Spinal cord (tissue), 10 donors: ENCODE measurements at places on chromosomes 3 and 15.

GRCh38 chr3:140276703-140277102 lies 341.7 kb downstream of the CLSTN2 start:
- DNase-seq: peak; percentile 23

- peak; percentile 55 for DNase-seq
These were observed 407.3 kb upstream of the ONECUT1 start for GRCh38 chr15:53197426-53197839.

DNA sequence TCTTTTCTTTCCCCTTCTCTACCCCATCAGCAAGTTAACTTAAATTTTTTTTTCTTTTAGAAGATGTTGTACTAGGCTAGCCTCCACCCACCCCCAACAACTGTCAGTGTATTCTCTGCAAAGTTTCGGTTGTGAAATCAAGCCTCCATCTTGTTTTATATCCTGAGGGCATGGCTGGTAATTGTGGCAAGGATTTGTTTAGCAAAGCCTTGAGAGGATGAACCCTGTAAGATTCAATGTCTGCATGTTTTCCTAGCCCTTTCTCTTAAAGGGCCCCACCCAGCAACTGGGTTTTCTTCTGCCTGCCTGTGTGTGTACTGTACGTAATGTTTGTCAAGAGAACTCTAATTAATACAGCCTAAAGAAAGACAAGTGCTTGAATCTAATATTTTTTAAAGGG lies 475.3 kb downstream of the FHIT start:
- DNase-seq: no peak

DNA sequence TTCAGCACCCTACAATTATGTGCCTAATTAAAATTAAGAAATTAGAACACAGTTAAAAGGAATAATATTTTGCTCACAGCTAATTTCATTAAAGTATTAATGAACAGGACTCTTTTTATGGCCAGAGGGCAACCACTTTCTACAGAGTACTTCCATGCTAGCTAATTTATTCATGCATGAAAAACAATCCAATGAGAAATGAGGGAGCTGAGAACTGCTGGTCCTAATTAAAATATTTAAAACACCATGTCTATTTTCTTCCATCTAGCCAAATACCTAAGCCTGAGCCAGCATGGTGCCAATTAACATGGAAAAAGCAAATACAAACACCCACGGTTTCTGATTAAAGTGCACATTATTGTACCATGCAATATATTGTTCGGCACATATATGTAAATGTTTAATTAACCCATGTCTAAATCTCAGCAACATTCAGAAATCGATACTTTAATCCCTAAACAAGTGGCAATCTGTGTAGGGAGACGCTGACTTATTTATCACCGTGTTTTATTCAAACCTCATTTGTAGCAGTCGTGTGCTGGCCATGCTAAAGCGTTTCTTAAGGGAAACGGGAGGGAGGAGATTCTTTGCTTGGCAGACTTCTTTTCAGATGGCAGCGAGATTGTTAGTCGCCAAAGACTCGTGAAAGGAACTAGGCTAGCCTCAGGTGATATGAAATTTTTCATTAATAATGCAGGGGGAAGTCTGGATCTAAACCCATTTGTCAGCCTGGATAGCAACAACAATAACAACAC lies 193.5 kb downstream of the ANXA2 start:
- DNase-seq: peak; percentile 79

DNA sequence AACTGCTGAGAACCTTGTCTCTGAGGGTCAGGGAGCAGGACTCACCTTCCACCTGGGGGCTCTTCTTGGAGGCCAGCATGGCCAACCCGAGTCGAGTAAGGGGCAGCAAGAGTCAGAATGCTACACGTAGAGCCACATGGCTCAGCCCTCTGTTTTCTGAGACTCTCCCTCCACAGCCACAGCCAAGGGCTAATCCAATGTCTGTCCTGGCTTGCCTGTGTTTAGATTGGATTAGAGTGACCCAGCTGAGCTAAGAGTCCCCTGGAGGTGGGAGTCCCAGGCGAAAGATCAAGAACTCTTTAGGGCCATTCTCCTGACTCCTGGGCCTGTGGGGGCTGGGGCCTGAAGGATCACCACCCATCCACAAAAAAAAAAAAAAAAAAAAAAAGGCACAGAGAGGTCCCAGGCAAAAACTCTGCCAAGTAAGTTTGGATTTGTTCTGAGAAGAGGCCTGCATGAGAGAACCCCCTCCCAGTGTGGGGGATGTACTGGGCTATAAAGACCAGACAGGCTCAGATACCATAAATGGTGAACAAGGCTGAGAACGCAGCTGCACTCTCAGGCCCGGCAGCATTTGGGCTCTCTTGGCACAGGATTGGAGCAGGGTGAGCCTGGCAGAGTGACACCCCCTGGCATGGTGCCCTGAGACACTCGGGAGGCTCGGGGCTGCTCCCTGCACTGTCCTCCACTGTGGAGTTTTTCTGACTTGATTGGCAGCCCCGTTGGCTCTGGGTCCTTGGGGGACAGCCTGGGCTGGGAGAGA lies 88.0 kb upstream of the OSBPL11 start:
- no peak for DNase-seq

DNA sequence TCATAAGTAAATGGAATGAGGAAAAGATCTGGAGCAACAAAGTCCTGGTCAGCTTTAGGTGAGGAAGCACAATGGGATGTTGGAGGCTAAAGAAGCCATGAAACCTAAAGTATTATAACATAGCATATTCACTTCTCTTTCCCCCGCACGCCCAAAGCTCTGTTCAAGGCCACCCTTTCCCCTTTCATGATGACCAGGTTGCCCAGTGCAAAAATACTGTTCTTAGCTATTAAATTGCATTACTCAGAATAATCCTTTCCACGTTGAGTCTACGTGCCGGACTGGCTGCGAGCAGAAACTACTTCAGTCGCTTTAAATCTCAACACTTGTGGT lies 589 bp upstream of the MAPKBP1 start:
- no peak for DNase-seq

- DNase-seq: no peak
These were observed 402.1 kb upstream of the MCTP2 start for GRCh38 chr15:93829115-93829870.

GRCh38 chr3:47476644-47477199 lies 981 bp upstream of the SCAP start:
- DNase-seq: no peak

DNA sequence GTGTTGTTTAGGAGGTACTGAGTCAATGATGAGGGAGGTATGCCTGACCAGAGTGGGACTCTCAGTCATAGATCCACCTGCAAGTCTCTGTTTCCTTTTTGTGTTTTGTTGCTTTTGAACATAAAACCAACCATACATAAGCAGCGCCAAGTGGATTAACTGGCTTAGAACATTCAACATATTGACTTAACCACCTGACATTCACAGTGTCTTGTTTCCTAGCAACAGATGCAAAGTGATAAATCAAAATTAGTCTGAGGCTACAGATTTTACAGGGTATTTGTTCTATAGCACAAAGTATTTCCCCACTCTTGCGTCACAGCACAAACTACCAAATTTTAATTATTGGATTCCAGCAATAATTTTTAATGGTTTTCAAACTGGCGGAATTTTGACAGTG lies 283.8 kb downstream of the BBX start:
- DNase-seq: no peak

DNA sequence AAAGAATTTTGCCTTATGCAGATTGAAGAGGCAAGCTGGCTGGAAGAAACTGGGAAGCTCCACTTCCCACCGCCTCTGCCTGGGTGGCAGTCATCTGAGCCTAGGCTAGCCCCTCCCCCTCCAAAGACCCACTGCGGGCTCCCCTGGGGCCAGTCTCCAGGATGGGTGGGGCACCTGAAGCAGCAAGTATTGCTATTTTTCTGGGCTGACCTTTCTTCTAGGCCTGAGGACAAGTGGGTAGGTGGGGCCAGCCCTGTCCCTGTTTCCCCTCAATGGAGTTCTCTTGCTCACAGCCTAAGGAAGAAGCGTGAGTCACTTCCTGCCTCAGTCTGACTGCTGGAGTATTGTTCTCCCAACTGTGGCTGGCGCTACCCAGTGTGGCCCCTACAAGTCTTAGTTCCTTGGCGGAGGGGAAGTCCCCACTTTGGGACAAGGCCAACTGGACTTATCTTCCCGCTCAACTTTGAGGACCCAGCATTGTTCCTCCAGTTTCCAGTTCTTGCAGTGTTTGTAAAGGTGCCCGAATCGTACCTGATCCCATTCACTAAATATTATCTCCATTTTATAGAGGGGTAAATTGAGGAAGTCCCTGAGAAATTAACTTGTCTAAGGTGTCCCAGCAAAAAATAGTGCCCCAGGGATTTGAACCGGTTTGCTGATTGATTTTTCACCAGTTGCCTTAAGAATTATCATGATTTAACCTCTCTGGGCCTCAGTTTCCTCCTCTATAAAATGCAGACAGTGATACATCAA lies 1.4 kb downstream of the FURIN start:
- DNase-seq: peak; percentile 46

DNA sequence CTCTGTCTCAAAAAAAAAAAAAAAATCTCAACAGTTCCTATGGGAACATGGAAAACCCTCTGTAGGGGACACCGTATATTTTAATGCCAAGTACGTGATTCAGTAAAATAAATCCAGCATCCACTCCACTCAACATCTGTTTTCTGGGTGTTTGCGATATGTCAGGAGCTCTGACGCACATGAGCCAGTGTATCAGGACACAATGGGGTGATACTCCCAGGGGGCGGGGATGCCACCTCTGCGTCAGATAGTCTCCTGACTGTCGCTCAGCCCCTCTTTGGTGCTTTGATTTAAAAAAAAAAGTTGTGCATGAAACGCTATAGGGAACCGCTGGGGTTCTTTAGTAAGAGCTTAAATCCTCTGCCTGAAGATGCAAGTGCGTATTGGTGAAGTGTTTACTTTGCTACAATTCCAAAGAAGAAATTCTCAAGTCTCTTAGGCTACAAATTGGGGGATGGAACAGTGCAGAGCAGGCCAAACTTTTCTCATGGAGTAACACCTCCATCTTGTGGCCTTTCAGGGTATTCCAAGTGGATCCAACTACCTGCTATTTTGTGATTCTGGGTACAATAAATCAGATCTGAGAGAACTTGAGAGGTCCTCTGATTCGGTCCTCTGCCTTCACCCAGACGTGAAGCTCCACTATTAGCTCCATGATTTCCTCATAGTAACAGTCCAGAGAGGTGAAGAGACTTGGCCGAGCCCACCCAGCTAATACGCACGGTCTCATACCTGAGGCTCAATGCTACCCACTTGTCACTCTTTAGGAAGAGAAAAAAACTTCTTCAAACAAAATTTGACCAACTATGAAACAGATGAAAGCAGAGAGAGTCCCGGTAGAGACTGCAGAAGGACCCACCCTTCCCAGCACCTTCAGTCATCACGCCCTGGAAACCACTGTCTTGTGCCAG lies 9.3 kb upstream of the NR2E3 start:
- peak; percentile 70 for DNase-seq

DNA sequence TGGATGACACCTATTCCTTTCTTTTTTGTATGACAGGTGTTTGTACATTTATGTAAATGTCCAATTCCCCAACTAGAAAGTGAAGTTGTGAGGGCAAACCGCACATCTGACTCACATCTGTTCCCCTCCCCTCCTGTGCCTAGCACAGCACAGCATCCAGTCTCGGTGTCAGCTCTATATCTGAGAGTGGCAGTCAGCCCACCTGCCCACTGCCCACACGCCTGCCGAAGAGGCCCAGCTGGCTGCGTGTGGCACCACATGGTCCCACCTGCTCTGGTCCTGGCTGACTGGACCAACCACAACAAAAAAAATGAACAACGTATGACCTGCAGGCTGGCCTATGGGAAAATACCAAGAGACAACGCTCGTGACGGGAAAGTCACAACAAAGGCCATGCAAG lies 62.8 kb downstream of the XXYLT1 start:
- DNase-seq: no peak

- DNase-seq: no peak
These were observed 10.0 kb downstream of the EIF2B5 start for GRCh38 chr3:184145111-184145524.

DNA sequence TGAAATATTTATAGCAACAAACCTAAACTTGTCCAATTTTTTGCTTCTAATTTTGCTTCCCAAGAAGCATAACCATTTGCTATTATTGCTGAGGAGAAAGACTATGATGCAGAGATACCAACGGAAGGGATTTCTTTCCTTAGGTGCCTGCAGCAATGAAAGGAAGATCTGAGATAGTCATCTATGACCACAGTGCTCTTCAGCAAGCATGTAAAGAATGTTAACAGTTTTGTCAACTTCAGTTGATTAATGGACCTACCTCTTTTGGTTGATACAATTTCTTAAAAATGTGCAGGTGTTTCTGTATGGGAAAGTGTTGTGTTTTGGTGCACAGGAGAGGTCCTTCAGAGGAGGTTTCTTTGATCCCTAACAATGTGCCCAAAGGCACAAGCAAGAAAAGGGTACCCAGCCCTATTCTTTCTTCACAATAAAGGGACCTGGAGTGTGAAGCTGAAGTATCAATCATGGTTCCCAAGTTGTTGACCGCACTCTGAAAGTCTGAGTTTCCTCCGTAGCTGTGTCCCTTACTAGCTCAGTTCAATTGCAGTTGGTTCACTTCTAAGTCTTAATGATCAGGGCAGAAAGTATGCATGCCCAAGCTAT lies 307.7 kb upstream of the KCNH8 start:
- no peak for DNase-seq

- no peak for DNase-seq
These were observed 28.2 kb upstream of the USP3 start for GRCh38 chr15:63476229-63476632.

DNA sequence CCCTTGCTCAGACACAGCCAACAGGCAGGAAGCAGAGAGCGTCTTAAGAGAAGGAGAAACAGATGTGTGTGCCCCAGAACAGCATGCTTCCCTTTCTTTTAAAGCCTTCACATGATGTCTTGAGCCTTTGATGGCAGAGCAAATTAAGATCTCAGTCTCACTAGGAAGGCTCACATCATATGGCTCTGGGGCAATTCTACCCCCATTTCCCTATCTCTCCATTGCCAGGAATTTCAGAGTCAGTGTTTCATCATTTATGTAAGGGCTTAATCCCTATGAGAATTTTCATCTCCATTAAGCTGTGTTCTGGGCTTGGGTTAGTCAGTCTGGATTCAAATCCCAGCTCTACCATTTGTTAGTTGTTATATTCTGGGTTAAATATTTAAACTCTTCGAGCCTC lies 41.4 kb upstream of the GLCE start:
- no peak for DNase-seq

- no peak for DNase-seq
These were observed 353.0 kb upstream of the RORA start for GRCh38 chr15:61582092-61582491.

DNA sequence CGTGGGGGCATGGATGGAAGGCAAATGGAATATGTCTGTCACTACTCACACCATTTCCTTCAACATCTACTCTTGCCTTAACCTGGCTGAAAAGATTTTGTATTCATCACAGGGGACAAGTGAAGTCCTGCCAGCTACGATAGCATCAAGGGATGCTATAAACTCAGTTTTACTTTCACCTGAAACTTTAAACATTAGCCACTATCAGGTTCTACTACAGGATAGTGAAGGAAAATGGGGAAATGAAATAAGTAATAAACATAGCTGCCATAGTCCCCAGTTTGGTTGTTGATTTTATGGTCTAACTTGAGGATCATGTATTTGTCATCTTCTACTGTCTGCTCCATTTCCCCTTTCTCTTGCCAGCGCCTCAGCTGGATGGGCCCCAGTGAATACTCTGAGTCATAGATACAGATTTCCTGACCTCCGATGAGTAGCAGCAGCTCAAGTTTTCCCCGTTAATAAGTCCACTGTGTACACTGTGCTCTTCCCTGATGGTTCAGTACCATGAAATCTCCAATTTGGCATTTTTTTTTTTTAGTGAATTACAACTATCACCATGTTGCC lies 338.2 kb upstream of the SLCO3A1 start:
- no peak for DNase-seq

GRCh38 chr3:172182797-172183196 lies 143.4 kb downstream of the FNDC3B start:
- DNase-seq: no peak

- DNase-seq: no peak
These were observed 13.1 kb downstream of the AP3S2 start for GRCh38 chr15:89880727-89881126.
